ENCODE measurements at places on chromosomes 5 and 9.

DNA sequence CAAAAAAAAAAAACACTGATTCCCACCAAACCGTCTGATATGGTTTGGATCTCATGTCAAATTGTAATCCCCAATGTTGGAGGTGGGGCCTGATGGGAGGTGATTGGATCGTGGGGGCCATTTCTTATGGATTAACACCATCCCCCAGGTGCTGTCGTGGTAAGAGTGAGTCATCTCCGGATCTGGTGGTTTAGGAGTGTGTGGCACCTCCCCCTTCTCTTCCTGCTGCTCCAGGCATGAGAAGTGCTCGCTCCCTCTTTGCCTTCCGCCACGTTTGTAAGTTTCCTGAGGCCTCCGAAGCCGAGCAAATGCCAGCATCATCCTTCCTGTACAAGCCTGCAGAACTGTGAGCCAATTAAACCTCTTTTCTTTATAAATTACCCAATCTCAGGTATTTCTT, 45.2 kb downstream of the HSD17B3 start:
- DNase-seq, result no peak

DNA sequence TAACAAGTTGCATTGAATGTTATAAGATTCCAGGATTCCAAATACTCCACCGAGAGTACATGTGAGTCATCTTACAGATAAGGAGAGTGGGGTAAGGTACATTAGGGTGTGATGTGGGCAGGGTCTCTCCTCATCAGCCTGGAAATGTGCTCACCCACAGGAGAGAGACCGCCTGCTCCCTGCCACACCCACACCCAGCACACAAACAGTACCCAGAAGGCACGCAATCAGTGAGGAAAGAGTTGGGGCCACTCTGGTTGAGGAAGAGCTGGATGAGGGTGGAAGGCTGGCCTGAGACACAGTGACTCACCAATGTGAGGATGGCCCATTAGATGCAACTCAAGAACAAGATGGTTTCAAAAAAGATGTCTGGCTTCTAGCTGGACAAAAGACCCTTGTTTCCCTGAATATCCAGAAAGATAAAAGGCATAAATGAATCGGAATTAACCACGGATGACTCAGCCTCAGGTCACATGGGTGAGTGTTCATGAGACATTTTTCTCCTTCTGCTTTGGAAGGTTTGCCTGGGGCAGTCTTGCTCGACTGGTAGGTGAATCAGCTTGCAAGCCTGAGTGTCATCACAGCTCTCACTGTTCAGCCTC, 51.1 kb upstream of the LHFPL2 start:
- no peak for DNase-seq

DNA sequence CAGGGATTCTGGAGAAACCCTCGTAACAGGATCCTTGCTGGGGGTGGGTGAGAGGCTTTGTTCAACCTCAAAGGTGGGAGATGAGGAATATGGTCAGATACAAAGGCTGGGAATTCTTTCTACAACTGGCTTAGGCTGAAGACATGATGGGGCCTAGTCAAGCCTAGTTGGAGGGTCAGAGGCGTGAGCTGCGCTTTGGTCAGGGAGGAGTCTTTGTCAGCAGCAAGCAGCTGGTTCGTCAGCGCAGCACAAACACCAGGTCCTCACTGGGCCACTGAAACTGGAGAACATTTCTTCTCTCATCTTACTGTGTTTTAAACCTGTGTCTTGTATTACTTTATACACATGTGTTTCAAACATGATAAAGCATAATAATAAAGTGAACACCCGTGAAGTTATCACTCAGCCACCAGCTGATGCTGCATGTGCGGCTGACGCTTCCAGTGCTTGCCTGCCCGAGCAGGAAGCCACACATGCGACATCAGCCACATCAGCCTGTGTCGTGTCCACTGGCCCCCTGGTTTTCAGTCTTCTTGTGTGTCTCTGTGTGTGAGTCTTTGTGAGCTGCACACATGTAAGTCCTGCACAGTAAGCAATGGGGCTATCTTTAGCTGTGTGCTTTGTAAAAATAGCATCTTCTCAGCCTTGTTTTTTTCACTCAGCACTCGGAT, 81.5 kb downstream of the WNK2 start:
- no peak for DNase-seq

- no peak for DNase-seq
These were observed 53.8 kb downstream of the NDST1 start for GRCh38 chr5:150561571-150562275.

- DNase-seq, result no peak
These were observed 135.4 kb downstream of the WDR41 start for GRCh38 chr5:77356740-77357139.

DNA sequence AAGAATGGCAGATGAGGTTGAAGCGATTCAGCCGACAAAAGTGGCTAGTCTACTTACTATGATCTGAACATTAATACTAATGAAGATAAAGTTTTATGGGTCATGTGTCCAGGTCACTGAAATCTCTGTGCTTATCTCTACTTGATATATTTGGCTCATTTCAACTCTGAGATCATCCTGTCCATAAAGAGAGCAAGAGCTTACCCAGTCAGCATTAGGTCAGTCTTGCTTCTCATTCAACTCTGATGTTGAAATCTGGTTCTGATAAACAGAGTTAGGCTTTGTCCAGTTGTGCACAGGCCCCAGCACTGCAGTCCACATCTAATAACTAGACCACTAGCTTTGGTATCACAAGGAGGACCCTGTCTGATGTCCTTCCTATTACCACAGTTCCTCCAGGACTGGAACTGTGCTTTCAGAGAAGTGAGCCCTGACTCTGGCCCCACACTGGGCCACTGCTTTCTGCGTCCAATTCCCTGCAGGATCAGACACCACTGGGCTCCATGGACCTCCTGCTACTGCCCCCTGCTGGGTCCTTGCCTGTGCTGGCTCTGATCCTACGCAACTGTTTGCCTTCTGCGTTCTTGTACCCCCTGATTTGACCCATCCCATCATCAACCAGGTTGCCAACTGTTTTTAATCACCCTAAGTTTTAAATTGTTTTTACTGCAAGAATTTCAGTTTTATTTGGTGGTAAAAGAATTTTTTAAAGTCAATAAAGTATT, 23.7 kb upstream of the FAM120A start:
- DNase-seq, result no peak

DNA sequence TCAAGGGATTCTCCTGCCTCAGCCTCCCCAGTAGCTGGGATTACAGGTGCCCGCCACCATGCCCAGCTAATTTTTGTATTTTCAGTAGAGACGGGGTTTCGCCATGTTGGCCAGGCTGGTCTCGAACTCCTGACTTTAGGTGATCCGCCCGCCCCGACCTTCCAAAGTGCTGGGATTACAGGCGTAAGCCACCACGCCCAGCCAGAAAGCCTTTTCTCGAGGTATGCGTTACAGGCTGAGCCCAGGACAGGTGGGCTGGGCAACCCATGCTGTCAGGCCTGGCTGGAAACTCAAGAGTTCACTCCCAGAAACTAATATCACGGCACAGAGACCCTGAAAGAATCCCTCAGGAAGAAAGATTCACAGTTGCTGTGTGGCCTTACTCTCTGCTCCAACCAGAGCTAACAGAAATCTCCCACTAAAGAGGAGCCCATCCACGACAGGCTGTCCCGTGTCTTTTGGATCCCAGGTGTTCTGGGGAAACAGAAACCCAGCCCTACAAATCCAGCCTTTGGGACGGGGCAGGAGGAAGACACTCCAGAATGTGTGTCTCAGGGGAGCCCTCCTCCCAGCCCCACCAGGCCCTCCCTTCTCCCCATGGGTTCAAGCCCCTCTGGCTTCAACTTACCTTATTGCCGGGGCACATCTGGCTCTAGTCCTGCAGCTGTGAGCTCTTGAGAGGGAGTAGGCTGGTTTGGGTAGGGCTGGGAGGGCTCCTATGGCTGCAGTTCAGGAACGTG, 400 bp downstream of the TIFAB start:
- no peak for DNase-seq

GRCh38 chr5:154571325-154572035, 93.5 kb upstream of the HAND1 start:
- no peak for DNase-seq

- no peak for DNase-seq
These were observed 808.0 kb downstream of the TLE1 start for GRCh38 chr9:80881320-80881719.

DNA sequence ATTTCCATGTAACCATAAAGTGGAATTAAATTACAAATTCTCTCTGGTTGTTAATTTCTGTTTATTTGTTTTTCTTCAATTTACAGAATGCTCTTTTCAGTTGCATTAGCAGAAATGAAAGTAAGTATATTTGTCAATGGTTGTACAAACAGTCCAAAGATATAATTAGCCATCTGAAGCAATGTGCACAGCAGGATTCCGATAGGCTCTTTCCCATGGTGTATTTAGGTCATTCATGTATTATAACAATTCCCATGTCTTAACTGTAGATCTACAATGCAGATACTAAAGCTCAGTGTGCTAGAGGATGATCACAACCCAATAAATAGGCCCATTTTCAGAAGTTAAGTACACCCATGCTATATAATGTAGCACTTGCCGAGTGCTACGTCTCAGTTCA, 43.8 kb downstream of the RECK start:
- DNase-seq, result no peak

DNA sequence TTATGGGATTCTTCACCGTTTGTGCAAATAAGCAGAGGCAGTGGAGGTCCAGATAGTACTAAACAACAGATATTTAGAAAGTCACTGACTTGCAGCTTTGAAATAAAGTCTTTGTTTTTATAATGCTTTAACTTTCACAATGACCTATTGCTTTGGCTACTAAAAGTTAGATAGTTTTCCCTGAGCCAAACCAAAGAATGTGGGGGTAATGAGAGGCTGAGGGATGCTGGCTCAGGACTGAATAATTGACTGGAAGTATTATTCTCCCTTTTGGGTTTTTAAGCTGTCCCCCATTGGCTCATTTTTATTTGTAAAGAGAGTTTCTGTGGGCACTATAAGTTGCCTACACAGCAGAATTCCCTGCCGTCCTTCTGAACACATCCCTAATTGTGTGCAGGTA, 99.2 kb upstream of the ACTBL2 start:
- no peak for DNase-seq

GRCh38 chr5:81922854-81923279, 49.0 kb upstream of the ATG10 start:
- DNase-seq, result peak; percentile 2

- no peak for DNase-seq
These were observed 205.2 kb downstream of the NR3C1 start for GRCh38 chr5:143198332-143198731.

- peak; percentile 70 for DNase-seq
These were observed 39.3 kb downstream of the CAPSL start for GRCh38 chr5:35898952-35899660.

GRCh38 chr9:125763394-125763801, 16.2 kb downstream of the PBX3 start:
- peak; percentile 99 for DNase-seq

- DNase-seq, result no peak
These were observed 431.6 kb downstream of the IRX1 start for GRCh38 chr5:4027088-4027734.

- DNase-seq, result no peak
These were observed 5.5 kb downstream of the NSMF start for GRCh38 chr9:137453643-137454081.

- no peak for DNase-seq
These were observed 613.0 kb upstream of the WWC1 start for GRCh38 chr5:167678481-167678880.

DNA sequence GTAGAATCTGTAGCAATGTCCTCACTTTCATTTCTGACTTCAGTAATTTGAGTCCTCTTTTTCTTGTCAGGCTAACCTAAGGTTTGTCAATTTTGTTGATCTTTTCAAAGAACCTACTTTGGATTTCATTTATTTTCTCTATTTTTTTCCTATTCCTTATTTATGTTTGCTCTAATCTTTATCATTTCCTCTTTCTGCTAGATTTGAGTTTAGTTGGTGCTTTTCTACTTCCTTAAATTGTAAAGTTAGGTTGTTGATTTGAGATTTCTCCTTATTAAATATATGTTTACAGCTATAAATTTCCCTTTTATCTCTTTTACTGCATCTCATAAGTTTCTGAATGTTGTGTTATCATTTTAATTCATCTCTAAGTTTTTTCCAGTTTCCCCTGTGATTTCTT, 75.1 kb upstream of the FAM120A start:
- no peak for DNase-seq

DNA sequence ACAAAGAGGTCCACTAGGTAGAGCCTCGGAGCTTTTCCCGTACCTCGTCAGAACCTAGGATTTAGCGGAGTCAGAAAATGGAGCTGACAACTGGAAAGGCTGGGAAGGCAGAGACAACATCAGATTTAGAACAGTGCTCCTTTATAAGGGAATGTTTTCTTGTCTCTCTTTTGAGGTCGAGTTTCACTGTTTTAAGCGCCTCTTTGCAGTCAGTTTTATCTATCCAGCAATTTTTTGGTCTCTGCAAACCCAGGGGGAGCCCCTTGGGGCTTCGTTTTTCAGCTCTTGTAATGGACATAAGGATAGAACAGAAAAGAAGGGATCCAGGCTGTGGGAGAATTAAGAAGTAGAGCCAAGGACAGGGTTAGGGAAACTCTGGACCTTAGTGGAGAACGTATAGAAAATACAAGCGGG, 80.5 kb downstream of the FNBP1 start:
- DNase-seq, result no peak

DNA sequence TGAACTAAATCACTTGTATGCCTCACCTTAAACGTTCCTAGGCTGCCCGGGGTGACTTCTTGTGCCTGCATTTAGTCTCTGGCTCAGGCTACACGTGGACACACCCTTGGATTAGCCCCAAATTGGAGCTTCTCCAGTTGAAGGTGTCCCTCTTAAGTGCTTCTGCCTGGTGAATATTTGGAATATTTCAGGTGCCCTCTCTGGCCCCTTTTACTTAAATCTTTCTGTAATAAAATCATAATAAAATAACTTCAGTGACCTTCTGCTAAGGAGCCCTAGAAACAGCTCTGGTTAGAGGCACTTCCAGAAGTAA, 74.3 kb upstream of the KLF9 start:
- no peak for DNase-seq

DNA sequence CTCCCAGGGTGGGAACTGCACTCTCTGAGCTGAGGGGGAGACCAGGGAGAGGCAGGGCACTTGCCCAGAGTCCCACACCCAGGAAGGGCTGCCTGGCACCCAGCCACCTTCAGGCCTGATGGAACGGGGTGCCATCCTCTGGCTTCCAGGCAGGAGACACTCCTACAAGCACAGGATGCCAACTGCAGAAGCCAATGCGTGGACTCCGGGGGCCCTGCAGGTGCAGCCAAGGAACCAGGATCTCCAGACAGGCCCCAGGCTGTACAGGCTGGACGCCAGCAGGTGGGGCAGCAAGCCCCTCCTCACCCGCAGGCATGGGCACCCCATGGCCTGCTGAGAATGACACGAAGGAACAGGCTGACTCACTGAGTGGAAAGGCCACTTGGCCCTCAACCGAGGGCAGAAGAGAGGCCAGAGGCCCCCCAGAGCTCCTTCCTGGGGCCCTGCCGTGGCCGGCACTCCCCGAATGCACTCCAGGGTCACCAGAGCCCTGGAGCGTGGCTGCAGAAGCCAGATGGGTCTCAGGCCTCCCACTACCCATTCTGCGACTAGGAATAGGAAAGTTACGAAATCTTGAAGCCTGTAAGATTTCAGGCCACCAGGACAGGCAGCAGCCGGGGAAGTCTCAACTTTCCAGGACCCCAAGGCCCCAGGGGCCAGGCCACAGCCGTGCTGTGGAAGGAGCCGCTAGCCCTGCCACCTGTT, 15.7 kb downstream of the NACC2 start:
- no peak for DNase-seq
